Right atrium auricular region (tissue), 2 donors: ENCODE measurements at places on chromosomes 1 and 21. TPM values are rescaled to one million over a fixed set of nuclear protein-coding genes. Genes with fewer than 3 reads are reported as not detected.

- no peak for DNase-seq
These were observed 1280.1 kb downstream of the KCNT2 start for GRCh38 chr1:195328102-195328501.

GRCh38 chr1:22731924-22732720 is 21.5 kb downstream of the EPHB2 start:
- DNase-seq = no peak

- no peak for DNase-seq
These were observed 26.9 kb downstream of the CDK18 start for GRCh38 chr1:205531191-205532025.

The LRRIQ3 gene
- total RNA-seq = 0.16 TPM

GRCh38 chr1:156241311-156241811 is 623 bp upstream of the BGLAP start:
- DNase-seq = no peak

- no peak for DNase-seq
These were observed 26.5 kb downstream of the SSBP3 start for GRCh38 chr1:54379555-54380289.

DNA sequence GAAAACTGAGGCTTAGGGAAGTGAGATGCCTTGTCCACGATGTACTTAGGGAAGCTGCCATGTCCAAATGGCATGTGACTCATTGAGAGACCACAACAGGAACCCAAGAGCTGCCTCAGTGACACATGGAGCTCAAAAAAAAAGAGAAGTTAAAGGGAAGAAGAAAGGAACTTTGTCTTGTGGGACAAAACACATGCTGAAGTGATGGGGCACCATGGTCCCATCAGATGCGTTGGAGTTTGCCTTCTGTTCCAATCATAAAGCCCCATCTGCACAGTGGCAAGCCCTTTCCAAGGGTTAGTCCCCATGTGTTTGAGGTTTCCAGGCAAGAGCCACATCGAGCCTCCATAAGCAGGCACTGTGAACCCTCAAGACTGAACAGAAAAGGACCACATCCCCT is 8.0 kb downstream of the MED8 start:
- no peak for DNase-seq

The PPIH gene
- 18.2 TPM for total RNA-seq

DNA sequence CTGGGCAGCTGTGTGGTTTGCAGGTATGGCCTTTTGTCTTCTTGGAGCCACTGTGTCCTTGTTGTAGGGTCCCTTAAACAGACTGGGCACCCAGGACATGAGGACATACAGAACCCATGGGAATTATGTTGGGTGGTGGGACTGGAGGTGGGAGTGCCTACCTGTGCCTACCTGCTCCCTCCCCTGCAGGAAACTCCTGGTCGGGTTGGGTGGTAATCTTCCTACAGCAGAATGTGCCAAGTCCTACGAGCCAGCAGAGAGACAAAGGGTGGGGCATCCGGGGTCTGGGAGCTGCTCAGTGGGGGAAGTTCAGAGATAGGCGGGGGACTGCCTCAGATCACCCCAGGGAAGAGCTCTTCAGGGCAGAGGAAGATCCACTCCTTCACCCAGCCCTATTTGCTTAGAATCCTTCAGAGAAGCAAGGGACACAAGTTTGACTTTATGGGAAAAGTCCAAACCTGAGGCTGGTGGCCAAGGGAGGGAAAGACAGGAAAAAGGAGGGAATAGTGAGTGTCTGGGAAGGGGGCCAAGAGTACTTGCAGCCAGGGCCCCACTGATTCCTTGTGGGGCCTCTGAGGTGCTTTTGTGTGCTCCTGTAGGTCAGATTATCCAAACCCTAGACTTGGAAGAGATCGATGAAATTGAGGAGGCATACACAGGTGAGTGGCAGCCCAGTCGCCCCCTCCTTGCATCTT is 58.3 kb downstream of the KIF21B start:
- no peak for DNase-seq

GRCh38 chr1:23103001-23103889 is 65.4 kb downstream of the LUZP1 start:
- DNase-seq = no peak

DNA sequence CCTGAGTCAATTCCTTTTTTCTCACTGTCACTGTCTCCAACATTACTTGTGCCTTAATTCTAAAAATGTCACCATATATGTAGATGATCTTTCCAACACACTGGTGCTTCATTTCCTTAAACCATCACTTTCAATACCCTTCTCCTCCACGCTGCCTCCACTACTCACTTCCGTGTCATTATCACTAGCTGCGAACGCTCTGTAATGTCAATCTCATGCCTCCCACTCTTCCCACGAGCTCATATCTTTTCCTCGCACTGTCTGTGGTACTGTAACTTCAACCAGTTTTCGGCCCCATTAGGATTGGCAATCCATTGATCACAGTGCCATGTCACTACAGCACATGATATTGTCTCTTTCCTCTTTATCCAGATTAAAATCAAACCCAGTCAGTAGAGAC is 61.6 kb downstream of the PLD5 start:
- DNase-seq = no peak

- no peak for DNase-seq
These were observed 20.3 kb downstream of the C2CD2 start for GRCh38 chr21:41933313-41934079.

The A3GALT2 gene
- total RNA-seq = not detected

GRCh38 chr1:82110366-82111254 is 309.9 kb downstream of the ADGRL2 start:
- DNase-seq = no peak

The PLPP3 gene
- total RNA-seq = 94.1 TPM

DNA sequence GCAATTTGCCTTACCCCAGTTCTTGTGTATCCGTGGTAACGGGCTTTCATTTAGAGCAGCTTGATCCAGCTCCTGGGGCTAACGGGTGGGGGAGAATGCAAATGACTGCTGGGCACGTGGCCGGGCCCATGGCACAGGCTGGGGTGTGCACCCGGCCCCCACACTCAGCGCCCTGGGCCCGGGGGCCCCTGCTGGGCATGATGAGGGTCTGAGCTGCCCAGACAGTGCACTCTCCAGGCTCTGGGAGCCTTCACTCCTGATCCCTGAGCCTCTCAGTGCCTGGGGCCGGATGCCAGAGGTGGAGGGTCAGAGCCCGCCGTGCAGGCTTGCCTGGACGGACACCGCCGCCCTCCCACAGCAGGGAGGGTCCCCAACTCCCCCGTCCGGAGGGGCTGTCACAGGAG is 20.1 kb upstream of the PEX10 start:
- DNase-seq = no peak
